Activated CD8-positive, alpha-beta T cell treated with anti-CD3 and anti-CD28 coated beads, Interleukin-2, amount 10 ng/mL, durations not matched to agents 7 days and 5 days (primary cell): ENCODE measurements at places on chromosomes 5 and 9.
A peak's percentile ranks its signal among the peaks of the same experiment; 100 is the strongest.

DNA sequence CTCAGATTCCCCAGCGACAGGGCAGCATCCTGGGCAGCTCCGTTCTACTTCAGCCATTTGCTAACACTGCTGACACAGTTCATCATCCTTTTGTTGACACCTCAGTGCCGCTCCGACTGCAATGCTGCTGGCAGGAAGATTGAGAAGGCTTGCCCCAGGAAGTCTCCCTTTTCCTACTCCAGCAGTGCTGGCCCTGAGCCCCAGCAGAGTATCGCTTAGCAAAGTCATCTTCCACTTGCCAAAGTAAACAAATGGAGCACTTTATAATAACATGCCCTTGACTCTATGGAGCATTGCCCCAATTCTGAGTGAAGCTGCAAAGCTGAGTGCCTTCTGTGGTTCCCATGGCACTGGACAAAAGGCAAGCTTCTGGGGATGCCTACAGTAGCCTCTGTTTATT lies 32.2 kb downstream of the PRLR start:
- H3K27me3 ChIP-seq = peaks cover 19% of the 10 kb centered on the region
- H3K27ac ChIP-seq = no peak overlapping the region
- DNase-seq = no peak
- H3K4me3 ChIP-seq = no peak overlapping the region

DNA sequence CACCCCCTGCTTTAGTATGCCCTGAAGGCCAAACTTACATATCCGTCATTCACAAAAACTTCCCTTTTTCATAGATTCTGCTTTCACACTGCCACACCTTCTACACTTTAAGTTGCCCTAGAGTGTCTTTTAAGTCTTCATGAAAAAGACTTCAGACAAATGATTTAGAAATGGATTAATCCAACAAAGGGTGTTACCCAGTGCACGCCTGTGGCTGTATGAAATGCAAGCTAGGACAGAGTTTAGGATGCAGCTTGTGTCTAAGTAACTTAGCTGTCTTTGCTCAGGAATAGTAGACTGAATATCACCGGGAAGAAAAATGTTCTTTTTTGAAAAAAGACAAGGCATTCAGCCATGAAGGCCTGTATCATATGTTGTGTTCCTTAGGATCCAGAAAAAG lies 210.0 kb downstream of the MPDZ start:
- no peaks in the 10 kb centered on the region for H3K27me3 ChIP-seq
- no peak overlapping the region for H3K27ac ChIP-seq
- H3K4me3 ChIP-seq = no peak overlapping the region
- H3K36me3 ChIP-seq = no peaks in the 10 kb centered on the region

DNA sequence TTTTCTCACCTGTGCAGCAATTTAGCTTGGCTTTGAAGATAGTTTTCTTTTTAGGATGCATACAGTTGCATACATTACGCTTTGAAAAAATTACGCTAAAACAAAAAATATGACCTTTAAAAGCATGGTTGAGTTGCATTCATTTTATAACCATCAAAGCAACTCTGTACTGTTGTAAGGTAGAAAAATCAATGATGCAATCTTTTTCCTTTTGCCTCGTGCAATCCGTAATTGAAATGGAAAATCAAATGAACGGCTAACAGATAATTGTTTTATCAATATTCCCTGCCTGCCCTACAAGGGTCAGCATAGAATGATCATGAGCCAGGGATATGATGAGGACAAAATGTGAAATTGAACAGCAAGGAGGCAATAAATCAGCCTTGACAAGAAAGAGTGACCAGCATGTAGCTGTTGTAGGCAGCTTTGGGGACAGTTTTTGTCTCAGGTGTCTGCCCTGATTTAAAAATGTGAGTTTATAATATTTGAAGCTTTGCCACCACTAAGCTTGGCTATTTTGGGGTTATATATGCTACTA lies 98.2 kb downstream of the PBX3 start:
- no peaks in the 10 kb centered on the region for H3K4me1 ChIP-seq
- H3K4me3 ChIP-seq = no peak overlapping the region
- H3K27me3 ChIP-seq = no peaks in the 10 kb centered on the region
- no peak overlapping the region for H3K27ac ChIP-seq
- no peak for DNase-seq

DNA sequence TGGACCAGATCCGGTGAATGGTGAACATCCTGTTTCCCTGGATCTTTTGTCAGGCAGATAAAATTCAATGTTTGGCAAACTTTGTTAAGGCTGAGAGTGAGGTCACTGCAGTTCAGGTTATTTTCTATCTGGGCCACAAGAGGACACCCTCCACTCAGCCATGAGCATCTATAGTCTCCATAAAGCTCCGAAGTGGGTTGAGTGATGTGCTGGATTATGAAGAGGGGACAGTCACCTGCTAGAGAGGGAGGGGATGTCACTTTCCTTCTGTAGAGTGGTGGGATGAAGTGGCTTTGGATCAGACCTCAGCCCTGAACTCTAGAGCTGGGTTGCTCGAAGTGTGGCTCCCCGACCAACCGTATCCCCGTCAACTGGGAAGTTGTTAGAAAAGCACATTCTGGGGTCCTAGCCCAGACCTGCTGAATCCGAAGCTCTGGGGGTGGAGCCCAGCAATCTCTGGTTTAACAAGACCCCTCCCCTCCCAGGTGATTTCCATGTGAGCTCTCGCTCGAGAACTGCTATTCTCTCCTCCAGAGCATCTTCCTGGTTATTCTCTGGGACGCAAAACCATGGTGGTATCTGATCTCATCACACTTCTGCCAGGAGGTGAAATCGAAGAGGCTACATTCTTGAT lies 31.8 kb upstream of the FGF1 start:
- DNase-seq = peak; percentile 34
- no peaks in the 10 kb centered on the region for H3K36me3 ChIP-seq
- no peak overlapping the region for H3K27ac ChIP-seq
- H3K4me3 ChIP-seq = no peak overlapping the region

DNA sequence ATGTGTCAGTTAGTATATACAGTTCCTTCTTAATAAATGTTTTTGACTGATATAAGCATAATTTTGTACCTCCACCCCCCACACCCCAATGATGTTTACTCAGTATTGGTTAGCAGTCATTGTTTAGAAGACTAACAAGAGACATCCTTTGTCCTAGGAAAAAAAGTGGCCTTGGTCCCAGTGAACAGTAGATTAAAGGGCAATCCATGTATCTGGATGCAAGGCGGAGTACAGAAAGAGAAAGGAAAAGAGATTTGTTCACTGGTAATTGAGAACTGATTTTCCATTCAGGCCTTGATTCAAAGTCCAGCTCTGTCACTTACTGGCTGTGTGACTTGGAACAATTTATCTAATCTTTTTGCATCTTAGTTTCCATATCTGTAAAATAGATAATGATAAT lies 4.6 kb downstream of the RALGPS1 start:
- peaks cover 9% of the 10 kb centered on the region for H3K4me1 ChIP-seq
- H3K27me3 ChIP-seq = peaks cover 7% of the 10 kb centered on the region
- no peak overlapping the region for H3K4me3 ChIP-seq
- no peak for DNase-seq
- no peaks in the 10 kb centered on the region for H3K36me3 ChIP-seq

DNA sequence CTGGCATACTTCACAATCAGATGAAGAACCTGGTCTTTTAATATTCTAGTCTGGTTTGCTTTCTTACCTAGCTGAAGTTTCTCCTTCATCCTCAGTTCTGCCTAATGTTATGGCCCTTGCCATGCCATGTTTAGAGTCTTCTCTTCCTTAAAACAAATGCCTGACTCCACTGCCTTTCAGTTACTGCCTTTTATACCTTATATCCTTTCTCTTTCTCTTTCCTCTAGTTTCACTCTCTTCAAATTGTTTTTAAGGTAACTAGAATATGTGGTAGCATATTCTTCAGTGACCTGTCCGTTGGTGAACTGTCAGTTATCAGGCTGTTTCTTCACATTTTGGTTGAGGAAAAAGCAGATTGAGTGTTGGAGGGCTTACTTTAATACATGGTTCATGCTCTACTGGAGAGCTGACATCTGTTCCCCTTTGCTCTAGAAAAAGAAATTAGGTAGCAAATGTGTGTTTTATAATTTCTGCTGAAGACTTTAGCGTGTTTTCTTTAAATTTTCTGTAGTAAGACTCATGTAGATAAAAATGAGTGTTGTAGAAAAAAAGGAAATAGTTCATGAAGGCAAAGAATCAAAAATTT lies 103.8 kb downstream of the DMXL1 start:
- DNase-seq = no peak
- H3K27ac ChIP-seq = no peak overlapping the region
- peaks cover 30% of the 10 kb centered on the region for H3K36me3 ChIP-seq
- H3K4me1 ChIP-seq = peaks cover 5% of the 10 kb centered on the region

DNA sequence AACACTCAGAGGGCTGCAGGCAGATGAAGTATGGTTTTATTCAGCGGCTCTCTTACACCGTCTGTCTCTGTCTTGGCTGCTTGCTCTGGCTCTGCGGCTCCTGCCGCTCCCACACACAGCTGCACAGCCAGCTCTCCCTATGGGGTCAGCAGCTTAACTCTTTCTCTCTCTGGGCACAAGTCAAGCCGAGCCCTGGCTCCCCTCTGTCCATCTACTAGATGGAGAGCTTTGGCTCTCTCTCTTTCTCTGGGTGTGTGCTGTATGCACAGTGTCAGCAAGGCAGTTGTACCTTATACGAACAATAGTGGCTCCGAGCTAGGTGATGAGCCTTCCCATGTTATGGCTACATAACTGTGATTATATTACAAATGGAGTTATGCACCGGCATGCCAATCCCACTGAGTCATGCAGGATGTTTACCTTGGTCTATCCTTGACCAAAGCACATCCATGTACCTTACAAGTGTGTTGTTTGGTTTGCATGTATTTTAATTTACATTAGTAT lies 19.3 kb upstream of the PPP2CA start:
- H3K36me3 ChIP-seq = no peaks in the 10 kb centered on the region
- H3K27me3 ChIP-seq = peaks cover 7% of the 10 kb centered on the region
- H3K27ac ChIP-seq = no peak overlapping the region
- no peak for DNase-seq
- no peak overlapping the region for H3K4me3 ChIP-seq

DNA sequence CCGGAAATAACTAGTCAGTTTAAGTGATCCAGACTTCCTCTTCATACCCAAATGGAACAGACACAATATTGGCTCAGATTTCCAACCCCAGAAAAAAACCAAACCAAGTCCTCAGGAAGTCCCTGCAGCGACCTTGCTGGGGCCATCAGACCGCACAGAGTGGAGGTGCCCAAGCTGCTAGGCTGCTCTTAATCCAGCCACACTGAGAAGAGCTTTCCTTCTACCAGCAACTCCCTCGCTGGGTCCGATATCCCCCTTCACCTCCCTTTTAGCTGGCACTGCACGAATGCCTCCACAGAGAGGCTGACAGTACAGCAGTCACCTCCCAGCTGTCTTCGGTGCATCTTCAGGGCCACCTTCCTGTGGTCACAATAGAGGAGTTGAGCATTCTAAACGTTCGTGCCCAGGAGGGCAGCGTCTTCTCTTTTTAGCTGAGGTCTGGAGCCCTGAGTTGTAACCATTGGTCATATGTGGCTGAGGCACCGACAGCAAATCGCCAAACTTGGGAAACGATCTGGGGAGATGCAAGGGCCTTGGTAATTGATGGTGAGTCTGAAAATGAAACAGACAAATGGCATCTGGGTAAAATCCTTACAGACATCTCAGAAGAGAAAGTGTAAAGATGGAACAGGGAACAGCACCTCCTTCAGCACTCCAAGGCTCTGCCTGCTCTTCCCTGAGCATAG lies 5.7 kb downstream of the NAIF1 start:
- peak overlapping the region; percentile 83 for H3K27ac ChIP-seq
- DNase-seq = peak; percentile 39
- H3K4me3 ChIP-seq = peak overlapping the region; percentile 40
- no peaks in the 10 kb centered on the region for H3K27me3 ChIP-seq
- peaks cover 47% of the 10 kb centered on the region for H3K4me1 ChIP-seq
- H3K36me3 ChIP-seq = peaks cover 36% of the 10 kb centered on the region

GRCh38 chr5:136957428-136957827 lies 541.7 kb downstream of the SPOCK1 start:
- no peak for DNase-seq
- no peak overlapping the region for H3K27ac ChIP-seq
- H3K4me3 ChIP-seq = no peak overlapping the region
- no peaks in the 10 kb centered on the region for H3K4me1 ChIP-seq

- peaks cover 6% of the 10 kb centered on the region for H3K27me3 ChIP-seq
- peaks cover 17% of the 10 kb centered on the region for H3K4me1 ChIP-seq
- no peak overlapping the region for H3K4me3 ChIP-seq
- no peak for DNase-seq
- no peaks in the 10 kb centered on the region for H3K36me3 ChIP-seq
Observed at GRCh38 chr5:142065273-142065672, 43.3 kb upstream of the NDFIP1 start.

- H3K27me3 ChIP-seq = no peaks in the 10 kb centered on the region
- DNase-seq = no peak
- peaks cover 50% of the 10 kb centered on the region for H3K4me1 ChIP-seq
- peak overlapping the region; percentile 85 for H3K4me3 ChIP-seq
Observed at GRCh38 chr5:95619096-95619495, 791 bp upstream of the GPR150 start.
